Amniotic stem cell (primary cell): ENCODE measurements at places on chromosomes 4 and X.

DNA sequence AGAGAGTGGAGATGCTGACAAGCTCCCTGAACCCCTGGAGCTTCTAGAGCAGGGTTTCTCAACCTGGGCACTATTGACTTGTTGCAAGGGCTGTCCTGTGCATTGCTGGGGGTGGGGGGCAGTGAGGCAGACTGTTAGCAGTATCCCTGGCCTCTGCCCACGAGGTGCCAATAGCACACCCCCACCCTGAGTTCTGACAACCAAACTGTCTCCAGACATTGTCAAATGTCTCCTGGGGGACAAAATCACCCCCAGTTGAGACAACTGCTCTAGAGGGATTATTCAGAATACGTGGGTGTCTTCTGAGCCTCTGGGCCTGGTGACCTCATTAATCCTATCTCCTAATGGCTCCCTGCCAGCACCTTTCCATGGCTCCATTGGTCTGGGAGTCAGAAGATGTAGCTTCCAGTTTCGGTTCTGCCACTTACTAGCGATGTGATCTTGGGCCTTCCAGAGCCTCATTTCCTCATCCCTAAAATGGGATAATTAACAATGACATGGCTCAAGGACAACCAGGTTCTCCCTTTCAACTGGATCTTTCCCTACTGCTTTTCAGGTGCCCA is 17.6 kb upstream of the PJA1 start:
- no peak for DNase-seq

GRCh38 chrX:18677161-18677869 is 5.4 kb upstream of the RS1 start:
- no peak for DNase-seq

GRCh38 chr4:55783584-55783983 is 36.0 kb upstream of the EXOC1L start:
- DNase-seq: no peak

GRCh38 chrX:103666202-103667107 is 20.0 kb downstream of the MORF4L2 start:
- no peak for DNase-seq

- DNase-seq: no peak
These were observed at the start of gene DACH2 for GRCh38 chrX:86148024-86148511. DACH2 (plus strand) TSS chrX:86148451.

GRCh38 chr4:80360900-80361299 is 25.4 kb downstream of the CFAP299 start:
- no peak for DNase-seq

DNA sequence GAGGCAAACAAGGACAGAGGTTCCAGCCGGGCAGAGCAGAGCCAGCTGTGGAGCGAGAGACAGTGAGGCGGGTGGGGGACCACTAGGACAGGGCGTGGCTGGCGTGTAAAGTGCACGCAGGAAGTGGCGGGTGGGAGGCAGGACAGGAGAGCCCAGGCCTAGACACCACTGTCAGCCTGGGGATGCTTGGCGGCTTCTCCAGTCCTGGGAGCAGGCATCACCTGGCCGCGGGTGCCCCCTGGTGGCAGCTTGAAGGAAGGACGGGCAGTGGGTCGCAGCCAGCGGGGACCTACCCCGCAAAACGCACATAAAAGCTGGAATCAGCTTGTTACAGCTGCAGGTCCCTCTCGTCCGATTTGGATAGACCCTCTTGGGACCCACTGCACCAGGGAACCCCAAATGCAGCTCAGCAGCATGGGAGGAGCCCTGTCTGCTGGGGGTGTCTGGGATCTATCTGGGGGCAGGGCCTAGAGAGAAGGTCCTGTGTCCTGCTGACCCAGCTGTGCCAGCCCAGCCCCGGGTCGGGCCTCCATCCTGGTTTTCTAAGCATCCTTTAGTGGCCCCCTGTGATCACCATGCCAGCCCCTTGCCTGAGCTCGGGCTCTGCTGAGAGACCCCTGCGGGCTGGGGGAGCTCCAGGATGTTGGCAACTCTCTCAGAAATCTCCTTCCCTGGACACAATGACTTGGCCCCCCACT is 57.7 kb downstream of the WFS1 start:
- DNase-seq: peak; percentile 7

DNA sequence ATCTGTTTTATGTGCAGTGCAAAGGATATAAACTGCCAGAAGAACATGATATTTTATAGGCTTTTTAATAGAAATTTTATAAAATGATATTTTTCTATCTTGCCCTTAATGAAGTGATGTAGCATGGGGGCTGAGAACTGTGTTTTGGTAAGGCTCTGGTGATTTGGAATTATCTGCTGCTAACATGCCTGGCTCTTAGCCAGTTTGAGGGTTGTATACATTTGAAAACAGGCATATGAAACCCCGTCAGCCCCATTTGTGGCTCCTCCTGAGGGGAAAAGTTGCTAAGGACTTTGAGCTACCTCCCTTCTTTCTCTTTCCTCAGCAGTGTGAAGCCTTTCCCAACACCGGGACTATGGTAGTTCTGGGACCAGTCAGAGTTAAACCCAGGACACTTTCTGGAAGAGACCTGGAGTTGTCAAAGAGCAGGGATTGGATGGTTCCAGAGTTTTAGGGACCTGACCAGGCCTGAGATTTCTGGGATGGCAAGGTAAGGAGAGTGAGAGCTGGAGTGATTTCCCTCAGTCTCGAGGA is 4.7 kb downstream of the SFRP2 start:
- no peak for DNase-seq

DNA sequence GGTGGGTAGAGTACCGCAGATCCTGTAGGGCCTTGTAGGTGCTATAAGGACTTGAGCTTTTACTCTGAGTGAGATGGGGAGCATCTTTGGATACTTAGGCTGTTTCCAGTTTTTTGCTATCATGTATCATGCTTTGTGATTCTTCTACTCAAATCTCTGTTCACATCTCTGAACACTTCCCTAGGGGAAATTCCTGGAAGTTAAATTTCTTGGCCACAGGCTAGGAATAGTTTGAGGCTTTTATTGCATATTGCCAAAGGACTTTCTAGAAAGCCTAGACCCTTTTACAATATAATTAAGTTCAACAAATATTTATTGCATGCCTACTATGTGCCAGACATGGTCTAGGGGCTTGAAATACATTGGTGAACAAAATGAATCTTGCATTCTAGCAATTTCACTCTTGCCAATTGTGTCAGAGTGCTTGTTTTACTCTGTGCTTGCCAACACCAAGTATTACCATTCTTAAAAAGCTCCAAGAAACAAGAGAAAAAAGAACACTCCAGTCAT is 4.1 kb upstream of the PGRMC1 start:
- DNase-seq: no peak

DNA sequence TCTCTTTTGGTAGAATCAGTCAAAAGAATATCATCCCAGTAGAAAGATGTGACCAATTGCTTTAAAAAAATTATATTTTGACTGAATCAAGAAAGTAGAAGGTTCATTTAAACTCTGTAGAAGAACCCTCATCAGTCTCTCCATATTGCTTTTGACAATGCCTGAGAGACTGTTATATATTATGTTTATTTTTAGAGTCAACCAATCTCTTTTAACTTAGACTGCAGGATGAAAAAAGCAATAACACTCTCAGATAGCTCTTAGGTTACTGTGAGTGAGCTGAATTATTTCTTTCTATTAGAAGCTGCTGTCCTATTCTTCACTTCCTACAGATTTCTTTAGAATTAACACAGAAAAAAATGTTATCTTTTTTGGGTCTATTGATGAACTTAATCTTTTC is 38.1 kb downstream of the GALNTL6 start:
- no peak for DNase-seq

- DNase-seq: no peak
These were observed 281.0 kb downstream of the BMPR1B start for GRCh38 chr4:95038791-95039190.

GRCh38 chrX:38066934-38067333 is 60.6 kb downstream of the SYTL5 start:
- no peak for DNase-seq

- no peak for DNase-seq
These were observed 35.4 kb downstream of the GRXCR1 start for GRCh38 chr4:42927946-42928345.
